AML-193 (cell line): ENCODE measurements at places on chromosomes 16 and 17.
A peak's percentile ranks its signal among the peaks of the same experiment; 100 is the strongest.

- DNase-seq: peak; percentile 76
Measured at GRCh38 chr17:18033442-18034099, 5.4 kb downstream of the ATPAF2 start.

DNA sequence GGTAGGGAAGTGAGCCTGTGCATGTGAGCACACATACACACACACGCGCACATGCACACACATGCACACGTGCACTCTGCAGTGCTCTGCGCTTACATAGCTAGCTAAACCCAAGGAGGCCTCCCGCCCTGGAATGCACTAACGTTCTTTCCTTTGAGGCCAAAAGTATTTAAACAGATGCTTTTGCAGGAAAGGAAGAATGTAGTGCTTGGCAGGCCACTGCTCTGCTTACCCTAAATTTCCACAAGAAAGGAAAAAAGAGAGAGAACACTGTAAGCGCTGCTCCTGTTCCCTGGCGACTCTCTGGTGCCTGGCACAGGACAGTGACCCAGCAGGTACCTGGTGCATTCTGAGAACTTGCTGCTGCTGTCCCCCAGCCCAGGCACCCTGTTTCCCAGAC, 31.3 kb upstream of the MRPS23 start:
- DNase-seq: no peak

GRCh38 chr17:50252781-50253180, 21.5 kb upstream of the TMEM92 start:
- no peak for DNase-seq

DNA sequence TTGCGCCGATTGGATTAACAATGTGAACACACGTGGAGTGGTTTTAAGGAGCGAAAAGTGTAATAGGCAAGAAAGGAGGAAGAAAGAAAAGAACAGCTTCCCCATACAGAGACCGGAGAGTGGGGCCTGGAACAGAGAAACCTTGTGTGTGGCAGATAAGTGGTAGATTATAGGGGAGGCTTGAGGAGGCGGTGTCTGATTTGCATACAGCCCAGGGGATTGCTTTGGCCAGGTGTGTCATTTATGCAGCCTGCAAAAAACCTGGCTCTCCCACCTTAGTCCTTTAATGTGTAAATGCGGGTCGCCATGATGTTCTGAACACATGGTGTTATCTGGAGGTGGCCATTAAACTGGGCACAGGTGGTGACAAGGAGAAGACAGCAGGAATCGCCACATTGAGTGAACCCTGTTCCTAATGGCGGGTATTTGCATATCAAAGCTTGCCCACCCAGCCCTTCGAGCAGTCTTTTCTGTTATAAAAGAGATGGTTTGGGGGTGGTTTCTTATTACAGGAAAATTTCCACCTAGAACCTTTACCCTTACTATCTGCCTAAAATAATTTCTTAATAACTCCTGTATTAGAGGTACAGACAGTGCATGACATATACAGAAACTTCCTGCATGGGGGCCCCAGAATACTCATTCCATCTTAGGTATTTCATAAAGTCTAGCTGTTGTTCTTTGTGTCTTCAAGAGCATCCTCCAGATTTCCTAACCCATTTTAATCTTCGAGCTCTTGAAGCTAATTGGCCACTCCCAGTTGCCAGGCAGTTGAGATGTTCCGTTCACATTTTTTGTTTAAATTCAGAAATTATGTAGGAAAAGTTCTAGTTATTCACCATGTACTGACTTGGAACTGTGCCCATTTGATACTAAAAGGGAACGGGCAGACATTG, 292.5 kb downstream of the RBFOX1 start:
- no peak for DNase-seq

GRCh38 chr16:55568207-55568606, 1.7 kb downstream of the CAPNS2 start:
- DNase-seq: no peak

DNA sequence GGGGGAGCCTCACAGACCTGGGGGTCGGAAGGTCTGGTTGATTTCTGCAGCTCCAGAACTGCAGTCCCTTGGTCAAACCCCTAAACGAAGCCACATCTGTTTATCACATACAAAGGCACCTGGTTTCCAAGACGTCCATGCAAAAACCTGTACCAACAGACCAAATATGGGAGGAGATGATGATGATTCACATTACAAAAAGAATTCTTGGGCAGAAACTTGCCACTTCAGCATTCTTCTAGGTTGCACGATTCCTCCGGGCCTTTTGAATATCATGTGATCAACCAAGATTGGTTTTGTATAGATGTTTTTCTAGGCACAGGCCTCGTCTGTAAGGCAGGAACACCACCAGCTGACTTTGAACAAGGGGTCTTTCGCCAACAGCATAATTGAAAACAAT, 466.3 kb downstream of the SOX9 start:
- DNase-seq: no peak

GRCh38 chr16:86727632-86728031, 149.3 kb downstream of the FOXL1 start:
- DNase-seq: no peak

GRCh38 chr17:7862692-7863437, 5.1 kb downstream of the CYB5D1 start:
- DNase-seq: no peak

- DNase-seq: no peak
Measured at GRCh38 chr17:3801347-3801746, 359 bp upstream of the ITGAE start.
